NCI-H2081 treated with DMSO at 0.1 percent for 48 hours (cell line): ENCODE measurements at places on chromosomes 7 and 10.

- DNase-seq = no peak
These were observed 172.6 kb upstream of the THSD7A start for GRCh38 chr7:12004581-12004980.

- DNase-seq = no peak
These were observed 121.0 kb upstream of the PPP2R2D start for GRCh38 chr10:131779661-131780394.

DNA sequence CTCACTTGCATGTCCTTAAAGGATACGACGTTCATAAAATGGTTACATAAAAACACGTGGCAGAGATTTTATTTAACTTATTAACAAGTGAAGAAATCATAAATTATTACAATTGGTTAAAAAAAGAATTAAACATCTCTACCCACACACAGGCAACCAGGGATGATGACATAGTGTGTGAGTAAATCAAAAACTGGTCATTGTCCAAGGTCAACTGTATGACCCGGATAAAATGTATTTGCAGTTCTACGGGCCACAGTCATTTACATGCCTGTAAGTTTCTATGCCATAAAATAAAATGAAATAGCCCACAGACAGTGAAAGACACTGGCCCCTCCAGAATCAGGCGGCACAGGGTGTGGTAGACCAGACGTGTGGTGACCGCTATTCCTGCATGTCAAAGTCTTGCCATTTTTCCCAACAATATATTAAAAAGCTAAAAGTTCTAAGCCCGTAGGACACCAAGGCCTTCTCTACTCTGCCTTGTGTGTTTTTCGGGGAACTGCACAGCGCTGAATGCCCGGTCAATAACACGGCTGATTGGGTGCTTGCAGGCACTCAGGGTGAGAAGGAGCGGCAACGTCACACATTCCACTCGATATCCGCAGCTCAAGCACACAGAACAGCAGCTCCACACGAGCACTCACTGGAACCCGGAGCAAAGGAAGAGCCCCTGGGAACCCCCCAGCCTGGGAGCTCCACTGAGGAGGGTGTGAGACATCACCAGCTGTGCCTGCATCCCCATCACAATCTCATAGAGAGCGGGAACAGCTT lies 143.3 kb upstream of the PPP2R2D start:
- no peak for DNase-seq

- DNase-seq = no peak
These were observed 10.2 kb downstream of the GPNMB start for GRCh38 chr7:23256731-23257130.

- DNase-seq = no peak
These were observed 81.4 kb downstream of the FAM185A start for GRCh38 chr7:102830197-102830596.

GRCh38 chr10:79137826-79138225 lies 69.1 kb downstream of the ZMIZ1 start:
- DNase-seq = no peak

DNA sequence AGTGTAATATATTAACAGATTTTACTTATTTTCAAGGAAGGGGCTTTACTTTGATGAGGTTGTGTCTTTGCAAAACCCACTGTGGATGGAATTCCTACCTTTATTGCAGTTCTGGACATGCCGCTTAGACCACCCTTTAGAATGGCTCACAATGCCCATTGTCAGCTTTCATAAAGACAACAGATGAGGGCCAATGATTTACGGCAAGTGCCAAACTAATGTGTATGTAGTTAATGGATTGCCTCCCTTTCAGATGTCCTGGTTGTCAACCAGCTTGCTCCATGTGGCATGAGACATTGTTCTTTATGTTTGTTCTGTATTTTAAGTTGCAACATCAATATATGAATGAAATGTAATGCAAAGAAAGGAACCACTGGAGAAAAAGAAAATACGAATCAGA lies 35.0 kb upstream of the ELMO1 start:
- DNase-seq = no peak

DNA sequence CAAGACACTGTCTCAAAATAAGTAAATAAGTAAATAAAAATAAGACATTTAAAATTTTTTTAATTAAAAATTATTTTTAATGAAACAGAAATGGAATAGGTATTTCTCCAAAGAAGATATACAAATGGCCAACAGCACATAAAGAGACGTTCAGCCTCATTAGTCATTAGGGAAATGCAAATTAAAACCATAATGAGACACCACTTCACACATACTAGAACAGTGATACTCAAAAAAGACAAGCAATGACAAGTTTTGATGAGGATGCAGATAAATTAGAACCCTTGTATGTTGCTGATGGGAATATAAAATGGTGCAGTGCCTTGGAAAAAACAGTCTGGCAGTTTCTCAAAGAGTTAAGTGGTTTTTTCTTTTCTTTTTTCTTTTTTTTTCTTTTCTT lies 26.5 kb upstream of the C10orf67 start:
- no peak for DNase-seq

DNA sequence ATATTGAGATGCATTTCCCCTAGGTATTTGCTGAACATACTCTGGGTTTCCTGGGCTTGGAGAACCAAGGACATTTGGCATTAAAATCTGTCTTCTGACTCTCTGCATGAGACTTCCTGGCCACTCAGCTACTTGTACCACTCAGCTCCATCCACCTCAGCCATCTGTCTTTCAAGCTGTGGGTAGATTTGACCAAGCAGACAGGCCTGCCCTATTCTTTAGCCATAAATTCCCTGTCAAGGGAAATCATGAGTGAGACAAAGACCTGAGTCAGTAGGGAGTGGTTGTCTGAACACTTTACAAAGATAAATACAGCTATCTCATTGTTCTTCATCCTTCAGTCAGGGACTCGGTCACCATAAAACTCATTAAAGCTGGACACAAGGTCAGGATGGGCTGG lies 399.1 kb downstream of the GPAM start:
- no peak for DNase-seq

- DNase-seq = no peak
These were observed 21.8 kb upstream of the MYL7 start for GRCh38 chr7:44162785-44163395.

DNA sequence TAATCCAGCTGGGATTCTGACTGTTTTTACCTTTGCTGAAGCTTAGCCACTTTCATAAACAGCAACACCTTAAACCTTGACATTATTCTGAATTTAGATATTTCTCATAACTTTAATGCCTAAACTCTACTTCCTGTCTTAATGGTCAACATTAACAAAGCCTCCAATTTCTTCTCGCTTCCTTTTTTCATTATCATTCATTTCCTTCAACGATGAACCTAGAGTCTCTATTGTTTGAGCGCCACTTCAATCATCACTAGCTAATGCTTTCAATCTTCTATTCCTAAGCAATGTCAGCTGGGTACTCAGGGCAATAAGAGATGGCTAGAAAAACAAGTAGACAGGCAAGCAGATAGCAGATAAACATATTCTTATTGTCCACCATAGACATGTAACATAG lies 96.6 kb upstream of the TMEM196 start:
- no peak for DNase-seq

DNA sequence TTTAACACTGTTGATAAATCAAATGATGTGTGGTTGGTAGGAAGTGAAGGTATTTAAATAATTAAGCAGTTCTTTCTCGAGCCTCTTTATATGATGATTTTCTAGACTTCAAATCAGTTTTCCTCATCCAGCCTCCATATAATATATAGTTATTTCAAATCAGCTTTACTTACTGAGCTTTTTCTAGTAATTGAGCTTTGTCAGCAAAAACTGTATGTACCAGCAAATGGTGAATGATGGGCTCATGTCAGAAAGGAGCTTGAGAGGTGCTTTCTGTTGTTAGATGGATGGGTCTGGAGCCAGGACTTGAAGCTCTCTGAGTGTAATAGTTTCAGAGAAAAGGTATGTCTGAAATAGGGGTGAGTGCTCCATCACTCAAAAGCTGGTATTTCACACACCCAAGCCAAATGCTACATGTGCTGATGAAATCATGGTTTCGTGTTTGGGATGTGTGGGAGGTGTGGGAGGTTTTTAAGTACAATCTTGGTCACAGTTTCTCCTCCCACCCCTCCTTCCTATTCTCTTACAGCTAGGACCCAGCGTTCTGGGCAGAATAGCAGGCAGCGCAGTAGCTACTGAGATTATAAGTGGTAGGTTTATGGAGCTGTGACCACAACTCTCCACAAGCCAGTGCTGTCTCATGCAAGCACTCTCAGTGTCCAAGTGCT lies 55.8 kb downstream of the LRMDA start:
- DNase-seq = no peak
